AG10803 (cell line): ENCODE measurements at places on chromosomes 1 and 21.

DNA sequence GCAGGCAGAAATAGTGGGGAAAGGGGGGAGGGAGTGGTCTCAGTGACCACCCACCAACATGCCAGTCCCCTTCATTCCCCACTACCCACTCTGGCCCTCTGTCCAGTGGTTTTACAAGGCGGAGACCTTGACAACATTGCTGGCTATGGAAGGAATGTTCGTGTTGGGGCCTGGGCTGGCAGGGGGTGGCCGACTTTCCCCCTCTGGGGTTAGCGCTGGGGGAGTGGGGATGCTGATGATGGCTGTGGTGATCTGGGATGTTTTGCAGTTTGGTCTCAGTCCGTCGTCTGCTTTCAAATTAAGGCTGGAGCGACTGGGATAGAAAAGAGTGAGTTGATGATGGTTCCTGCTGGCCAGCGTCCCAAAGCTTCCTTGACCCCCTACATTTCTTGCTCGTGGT, 20.3 kb downstream of the DDX20 start:
- no peak for DNase-seq

DNA sequence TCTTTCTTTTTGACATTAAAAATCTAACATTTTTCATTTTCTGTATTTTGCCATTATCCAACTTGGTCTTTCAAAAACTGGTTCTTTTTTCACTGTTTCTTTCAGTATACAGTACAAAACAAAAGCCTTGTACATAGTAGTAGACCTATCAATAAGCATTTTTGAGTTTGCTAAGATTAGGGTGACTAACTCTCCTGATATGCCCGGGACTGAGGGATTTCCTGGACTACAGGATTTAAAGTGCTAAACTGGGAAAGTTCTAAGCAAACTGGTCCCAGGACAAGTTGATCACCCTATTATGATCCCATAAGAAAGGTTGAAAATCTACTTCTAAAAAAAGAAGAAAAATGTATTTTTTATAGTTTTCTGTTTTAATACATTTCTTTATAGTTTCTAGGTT, 120.9 kb downstream of the USP25 start:
- peak; percentile 50 for DNase-seq

- no peak for DNase-seq
Observed at GRCh38 chr1:217542136-217542777, 88.6 kb downstream of the GPATCH2 start.

- no peak for DNase-seq
Observed at GRCh38 chr1:9845914-9846313, 22.1 kb upstream of the CLSTN1 start.

GRCh38 chr1:15148475-15148874, 5.1 kb upstream of the TMEM51 start:
- DNase-seq = no peak

- DNase-seq = no peak
Observed at GRCh38 chr1:161242313-161242712, 4.3 kb upstream of the NR1I3 start.

GRCh38 chr1:118247593-118247992, 62.6 kb upstream of the SPAG17 start:
- peak; percentile 18 for DNase-seq

DNA sequence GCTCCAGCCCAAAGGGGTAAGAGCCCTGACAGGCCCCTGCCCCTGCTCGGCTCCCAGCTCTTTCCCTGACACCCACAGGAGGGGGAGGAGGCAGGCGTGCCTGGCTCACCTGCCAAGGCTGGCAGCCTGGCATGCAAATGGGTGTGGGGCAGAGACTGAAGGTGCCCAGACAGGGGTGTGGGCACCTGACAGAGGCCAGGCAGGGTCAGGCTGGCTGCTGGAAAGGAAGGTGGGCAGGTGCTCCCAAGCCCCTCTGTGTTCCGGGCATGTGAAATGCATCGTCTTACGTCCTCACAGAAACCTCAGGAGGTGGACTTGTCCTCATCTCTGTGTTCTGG, 19.4 kb upstream of the CASZ1 start:
- DNase-seq = no peak
